ENCODE measurements at places on chromosomes 7 and 10.

DNA sequence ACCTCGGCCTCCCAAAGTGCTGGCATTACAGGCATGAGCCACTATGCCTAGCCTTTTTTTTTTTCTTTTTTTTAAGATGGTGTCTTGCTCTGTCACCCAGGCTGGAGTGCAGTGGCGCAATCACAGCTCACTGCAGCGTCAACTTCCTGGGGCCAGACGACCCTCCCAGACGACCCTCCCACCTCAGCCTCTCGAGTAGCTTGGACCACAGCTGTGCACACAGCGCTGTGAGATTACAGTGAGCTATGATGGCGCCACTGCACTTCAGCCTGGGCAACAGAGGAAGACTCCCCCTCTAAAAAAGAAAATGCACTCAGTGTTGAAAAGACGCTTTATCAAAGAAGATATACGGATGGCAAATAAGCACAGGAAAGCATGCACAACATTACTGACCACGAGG lies 16.5 kb upstream of the WIPI2 start:
- DNase-seq: no peak

GRCh38 chr7:121384265-121384664 lies 11.8 kb downstream of the FAM3C start:
- DNase-seq: no peak

GRCh38 chr10:98302741-98303365 lies 34.9 kb upstream of the LOXL4 start:
- no peak for DNase-seq

DNA sequence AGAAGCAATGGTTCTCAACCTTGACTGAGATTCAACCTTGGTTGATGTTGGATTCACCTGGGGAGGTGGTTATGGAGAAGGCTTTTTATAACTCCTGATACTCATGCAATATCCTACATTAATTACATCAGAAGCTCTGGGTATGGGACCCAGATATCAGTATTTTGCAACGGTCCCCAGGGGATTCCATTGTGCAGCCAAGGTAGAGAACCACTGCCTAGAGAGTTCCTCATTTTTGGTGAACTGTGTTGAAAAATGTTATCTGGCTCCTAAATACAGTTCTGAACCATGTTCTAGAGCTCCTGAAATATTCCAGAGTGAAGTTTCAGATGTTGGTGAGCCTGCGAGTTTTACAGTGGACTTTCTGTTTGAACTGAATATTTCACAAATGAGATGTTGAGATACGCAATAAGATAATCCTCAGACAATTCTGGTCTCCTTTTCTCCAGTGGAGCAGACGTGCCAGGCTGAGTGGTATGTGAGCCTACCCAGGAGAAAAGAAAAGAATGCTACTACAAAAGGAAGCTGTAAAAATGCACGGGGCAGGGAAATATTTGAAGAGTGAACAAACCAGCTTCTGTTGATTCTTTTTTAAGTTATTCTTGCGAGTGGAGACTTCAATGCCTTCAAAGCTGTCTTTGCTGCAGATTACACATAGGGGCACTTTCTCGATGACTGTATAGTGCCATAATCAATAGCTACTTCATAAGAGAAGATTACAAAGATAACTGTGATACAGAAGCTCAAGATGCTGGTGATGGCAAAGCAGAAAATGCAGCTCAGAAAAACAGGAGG lies 13.6 kb upstream of the C10orf120 start:
- DNase-seq: no peak

DNA sequence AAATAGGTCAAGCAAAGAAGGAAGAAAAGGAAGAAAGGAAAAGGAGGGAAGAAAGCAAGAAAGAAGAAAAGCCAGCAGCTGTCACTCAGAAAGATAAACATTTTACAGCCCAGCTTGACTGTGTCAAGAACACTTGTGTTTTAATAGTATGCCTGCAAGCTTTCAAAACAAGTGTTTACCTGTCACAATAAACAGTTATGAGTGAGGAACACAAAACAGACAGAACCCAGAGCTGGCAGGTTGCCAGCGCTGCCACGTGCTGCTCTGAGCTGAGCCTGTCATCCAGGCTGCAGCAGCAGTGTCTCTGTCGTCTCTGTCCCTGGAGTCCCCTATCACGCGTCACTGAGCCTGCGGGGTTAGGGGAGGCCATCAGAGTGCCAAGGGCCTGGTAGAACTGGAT lies 827.6 kb upstream of the AUTS2 start:
- no peak for DNase-seq

Data from MG63 (cell line).